ENCODE measurements at places on chromosomes 7 and 10. TPM values are rescaled to one million over a fixed set of nuclear protein-coding genes. Genes with fewer than 3 reads are reported as not detected.

C1QL3 gene
- not detected for total RNA-seq

DNA sequence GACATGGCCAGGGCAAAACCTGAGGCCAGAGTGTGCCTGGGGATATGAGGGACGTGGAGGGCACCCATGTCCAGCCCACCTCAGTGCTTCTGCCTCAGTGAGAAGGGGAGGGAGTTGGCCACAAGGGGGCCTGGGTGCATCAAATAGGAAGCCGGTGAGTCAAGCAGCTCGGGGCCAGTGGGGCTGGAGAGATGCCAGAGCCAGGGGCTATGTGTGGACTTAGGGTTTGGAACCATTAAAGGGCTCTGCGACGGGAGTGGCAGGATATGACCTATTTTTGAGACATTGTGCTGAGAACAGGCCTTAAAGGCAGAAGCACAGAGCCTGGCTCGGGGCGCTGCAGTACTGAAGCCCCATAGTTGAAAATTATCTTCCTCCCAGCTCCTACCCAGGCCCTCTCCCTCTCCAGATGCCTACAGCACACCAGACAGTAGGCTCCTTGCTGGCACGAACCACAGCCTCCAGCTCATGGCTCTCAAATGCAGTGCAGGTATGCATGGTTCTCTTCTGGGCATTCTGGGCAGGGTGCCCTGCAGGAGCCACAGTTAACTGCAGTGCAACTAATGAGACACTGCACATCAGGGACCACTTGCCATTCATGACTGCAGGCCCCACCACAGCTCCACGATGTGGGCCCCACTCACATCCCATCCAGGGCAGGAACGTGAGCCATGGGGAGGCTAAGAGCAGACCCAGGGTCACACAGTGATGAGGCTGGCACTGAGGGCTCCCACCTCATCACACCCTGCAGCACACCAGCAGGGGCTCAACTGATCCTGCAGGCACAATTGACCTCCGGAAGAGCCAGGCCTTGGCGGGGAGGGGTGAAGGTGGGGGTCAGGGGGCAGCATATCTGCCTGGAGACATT, 7.2 kb upstream of the PGAM2 start:
- peaks cover 34% of the 10 kb centered on the region for H3K36me3 ChIP-seq
- peak; percentile 65 for DNase-seq
- H3K4me1 ChIP-seq: peaks cover 35% of the 10 kb centered on the region
- peak overlapping the region; percentile 93 for H3K27ac ChIP-seq
- no peaks in the 10 kb centered on the region for H3K27me3 ChIP-seq
- H3K4me3 ChIP-seq: no peak overlapping the region

- H3K27me3 ChIP-seq: peaks cover under 1% of the 10 kb centered on the region
- peaks cover 4% of the 10 kb centered on the region for H3K4me1 ChIP-seq
- no peak overlapping the region for H3K27ac ChIP-seq
- H3K36me3 ChIP-seq: no peaks in the 10 kb centered on the region
- DNase-seq: peak; percentile 17
Observed at GRCh38 chr7:98107313-98107721, 655 bp downstream of the LMTK2 start.

- H3K27ac ChIP-seq: no peak overlapping the region
- no peak for DNase-seq
- no peaks in the 10 kb centered on the region for H3K27me3 ChIP-seq
- no peaks in the 10 kb centered on the region for H3K4me1 ChIP-seq
- H3K4me3 ChIP-seq: no peak overlapping the region
Observed at GRCh38 chr7:140367528-140367927, 30.8 kb downstream of the SLC37A3 start.

GRCh38 chr10:123800289-123800688, 91.3 kb downstream of the CPXM2 start:
- no peak for DNase-seq
- no peaks in the 10 kb centered on the region for H3K4me1 ChIP-seq
- H3K36me3 ChIP-seq: no peaks in the 10 kb centered on the region
- H3K27me3 ChIP-seq: peaks cover 2% of the 10 kb centered on the region
- H3K27ac ChIP-seq: no peak overlapping the region

DNA sequence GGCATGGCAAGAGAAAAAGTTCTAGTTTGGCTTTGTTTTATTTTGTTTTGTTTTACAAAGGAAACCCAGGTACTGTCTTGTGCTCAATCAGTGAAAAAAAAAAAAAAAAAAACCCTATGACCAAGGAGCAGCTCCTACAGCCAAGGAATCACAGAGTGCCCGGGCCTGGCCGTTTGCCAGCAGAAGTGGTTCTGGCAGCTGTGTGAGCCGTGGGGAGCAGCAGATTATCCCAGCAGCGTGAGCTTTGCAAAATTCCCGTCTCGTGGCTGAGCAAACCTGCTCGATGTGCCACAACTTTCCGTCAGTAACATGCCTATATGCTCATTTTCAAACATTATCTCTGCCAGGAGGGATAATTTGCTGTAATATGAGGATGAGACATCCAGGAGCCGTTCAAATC, 293.7 kb downstream of the POU6F2 start:
- DNase-seq: no peak
- H3K4me1 ChIP-seq: no peaks in the 10 kb centered on the region
- H3K27me3 ChIP-seq: no peaks in the 10 kb centered on the region
- no peak overlapping the region for H3K27ac ChIP-seq
- no peak overlapping the region for H3K4me3 ChIP-seq

GRCh38 chr10:129761981-129762956, 201.8 kb downstream of the EBF3 start:
- no peak for DNase-seq
- H3K4me1 ChIP-seq: no peaks in the 10 kb centered on the region
- H3K36me3 ChIP-seq: peaks cover 3% of the 10 kb centered on the region
- H3K27me3 ChIP-seq: no peaks in the 10 kb centered on the region
- no peak overlapping the region for H3K27ac ChIP-seq

GRCh38 chr10:29689001-29689400, 54.2 kb upstream of the SVIL start:
- H3K36me3 ChIP-seq: no peaks in the 10 kb centered on the region
- H3K27ac ChIP-seq: peak overlapping the region; percentile 2

DNA sequence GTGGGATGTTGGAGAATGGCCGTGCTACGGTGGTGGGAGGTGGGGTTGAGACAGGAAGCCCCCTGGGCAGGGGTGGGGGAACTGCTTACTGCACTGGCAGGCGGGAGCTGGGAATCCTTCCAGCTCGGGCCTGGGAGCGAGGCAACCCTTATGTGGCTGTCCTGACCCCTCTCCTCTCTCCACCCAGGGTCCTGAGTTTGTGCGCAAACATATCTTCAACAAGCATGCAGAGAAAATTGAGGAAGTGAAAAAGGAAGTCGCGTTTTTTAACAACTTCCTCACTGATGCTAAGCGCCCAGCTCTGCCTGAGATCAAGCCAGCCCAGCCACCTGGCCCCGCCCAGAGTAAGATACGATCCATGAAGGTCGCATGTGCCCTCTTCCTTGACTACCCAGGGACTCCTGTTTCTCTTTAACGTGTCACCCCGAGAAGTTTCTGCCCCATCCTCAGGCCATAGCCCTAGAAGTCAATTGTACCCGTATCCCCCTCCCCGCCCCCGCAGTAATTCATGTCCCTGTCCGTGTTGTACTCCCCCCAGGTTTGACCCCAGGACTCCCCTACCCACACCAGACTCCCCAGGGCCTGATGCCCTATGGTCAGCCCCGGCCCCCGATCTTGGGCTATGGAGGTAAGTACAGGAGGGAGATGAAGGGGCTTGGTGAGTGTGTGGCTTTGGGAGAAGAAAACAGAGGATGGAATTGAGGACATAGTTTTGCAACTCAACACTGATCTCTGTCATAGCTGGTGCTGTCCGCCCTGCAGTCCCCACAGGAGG, 1.8 kb downstream of the UFSP1 start:
- peak; percentile 80 for DNase-seq
- peaks cover 49% of the 10 kb centered on the region for H3K4me1 ChIP-seq
- peak overlapping the region; percentile 45 for H3K27ac ChIP-seq
- peaks cover 6% of the 10 kb centered on the region for H3K27me3 ChIP-seq
- no peak overlapping the region for H3K4me3 ChIP-seq

DNA sequence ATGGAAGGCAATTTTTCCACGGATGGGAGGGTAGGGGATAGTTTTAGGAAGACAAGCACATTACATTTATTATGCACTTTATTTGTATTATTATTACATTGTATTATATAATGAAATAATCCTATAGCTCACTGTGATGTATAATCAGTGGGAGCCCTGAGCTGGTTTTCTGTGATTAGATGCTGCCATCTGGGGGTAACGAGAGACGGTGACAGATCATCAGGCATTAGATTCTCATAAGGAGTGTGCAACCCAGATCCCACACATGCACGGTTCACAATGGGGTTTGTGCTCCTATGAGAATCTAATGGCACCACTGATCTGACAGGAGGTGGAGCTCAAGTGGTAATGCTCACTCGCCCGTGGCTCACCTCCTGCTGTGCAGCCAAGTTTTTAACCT, 103.9 kb upstream of the STK17A start:
- no peak overlapping the region for H3K4me3 ChIP-seq
- H3K4me1 ChIP-seq: no peaks in the 10 kb centered on the region
- no peak for DNase-seq
- H3K27me3 ChIP-seq: no peaks in the 10 kb centered on the region
- H3K27ac ChIP-seq: no peak overlapping the region
- no peaks in the 10 kb centered on the region for H3K36me3 ChIP-seq

DNA sequence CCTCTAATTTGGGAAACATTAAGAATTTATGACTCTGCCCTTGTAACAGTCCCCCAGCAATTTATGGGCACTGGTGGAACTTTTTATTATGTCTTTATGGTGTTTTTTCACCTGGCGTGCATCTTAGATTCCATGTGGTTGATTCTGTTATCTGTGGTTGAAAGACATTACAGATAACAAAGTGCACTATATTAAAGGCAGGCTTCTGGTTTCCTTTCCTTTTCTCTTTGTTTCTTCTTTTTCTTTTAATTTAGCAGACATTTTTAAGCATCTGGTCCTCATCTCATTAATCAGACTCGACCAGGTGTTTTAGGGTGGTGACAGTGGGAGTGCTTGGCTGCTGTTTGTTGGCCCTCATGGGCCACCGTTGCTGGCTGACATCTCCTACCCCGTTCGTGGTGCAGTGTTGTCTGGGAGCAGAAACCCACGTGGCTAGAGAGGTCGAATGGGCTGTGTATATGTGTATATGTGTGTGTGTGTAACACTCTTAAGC, 77.4 kb downstream of the LRMDA start:
- H3K4me3 ChIP-seq: no peak overlapping the region
- H3K4me1 ChIP-seq: no peaks in the 10 kb centered on the region
- DNase-seq: no peak
- H3K36me3 ChIP-seq: no peaks in the 10 kb centered on the region
- no peaks in the 10 kb centered on the region for H3K27me3 ChIP-seq

DNA sequence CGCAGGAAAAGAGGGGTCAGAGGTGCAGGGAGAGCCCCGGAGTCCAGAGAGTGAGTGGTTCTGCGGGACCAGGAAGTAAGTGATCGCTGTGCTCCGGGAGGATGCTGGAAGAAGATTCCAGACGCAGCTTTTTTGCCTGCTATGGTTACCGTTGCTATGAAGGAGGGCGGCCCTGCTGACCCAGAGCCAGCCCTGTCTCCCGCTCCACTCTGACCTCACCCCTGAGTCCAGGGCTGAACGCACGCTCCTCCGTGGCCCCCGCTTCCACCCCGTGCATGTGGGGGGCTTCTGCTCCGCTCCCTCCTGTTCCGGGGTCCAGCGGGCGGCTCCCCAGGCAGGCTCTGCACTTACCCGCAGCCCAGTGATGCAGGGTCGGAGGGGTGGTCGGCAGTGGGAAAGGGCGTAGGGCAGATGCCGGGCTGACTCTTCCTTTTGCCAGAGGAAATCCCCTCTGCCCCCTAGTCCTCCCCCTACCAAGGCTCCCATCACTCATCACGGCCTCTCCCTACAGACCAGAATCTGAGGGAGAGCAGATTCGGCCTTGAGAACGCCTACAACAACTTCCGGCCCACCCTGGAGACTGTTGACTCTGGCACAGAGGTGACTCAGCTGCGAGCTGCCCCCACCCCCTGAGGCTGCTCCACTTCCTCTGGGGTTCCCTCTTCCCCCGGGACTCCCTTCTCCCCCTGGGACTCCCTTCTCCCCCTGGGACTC, 2.7 kb upstream of the MUC17 start:
- no peaks in the 10 kb centered on the region for H3K36me3 ChIP-seq
- peaks cover 24% of the 10 kb centered on the region for H3K4me1 ChIP-seq
- H3K4me3 ChIP-seq: peak overlapping the region; percentile 75
- DNase-seq: peak; percentile 62

All from natural killer cell (primary cell).